Activated CD4-positive, alpha-beta memory T cell treated with anti-CD3 and anti-CD28 coated beads, Interleukin-2, amount 10 ng/mL, durations not matched to agents 7 days and 5 days (primary cell): ENCODE measurements at places on chromosomes 4 and X.

DNA sequence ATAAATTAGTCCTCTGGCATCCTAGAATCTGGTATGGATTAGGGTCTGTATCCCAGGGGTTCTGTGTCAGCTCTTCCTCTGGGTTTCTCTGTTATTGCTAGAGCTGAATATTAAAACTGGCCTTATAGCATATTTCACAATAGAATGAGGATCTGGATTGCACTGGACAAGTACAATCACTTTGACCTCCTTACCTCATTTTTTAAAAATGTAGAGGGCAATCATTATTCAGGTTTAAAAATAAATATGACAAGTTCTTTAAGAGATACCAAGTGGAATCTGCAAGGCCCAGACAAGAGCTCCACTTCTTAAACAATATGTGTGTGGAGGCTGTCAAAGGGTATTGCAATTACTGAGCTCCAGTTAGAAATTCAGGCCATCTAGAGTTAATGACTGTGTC, 1.4 kb downstream of the PALLD start:
- no peaks in the 10 kb centered on the region for H3K36me3 ChIP-seq
- H3K4me1 ChIP-seq: peaks cover 4% of the 10 kb centered on the region
- H3K27me3 ChIP-seq: peaks cover 22% of the 10 kb centered on the region
- H3K4me3 ChIP-seq: no peak overlapping the region
- no peak overlapping the region for H3K27ac ChIP-seq

GRCh38 chr4:54793856-54794422, 136.2 kb downstream of the KIT start:
- no peaks in the 10 kb centered on the region for H3K36me3 ChIP-seq
- H3K4me3 ChIP-seq: no peak overlapping the region
- H3K27me3 ChIP-seq: no peaks in the 10 kb centered on the region
- H3K4me1 ChIP-seq: peaks cover 2% of the 10 kb centered on the region
- no peak for DNase-seq
- H3K27ac ChIP-seq: no peak overlapping the region

DNA sequence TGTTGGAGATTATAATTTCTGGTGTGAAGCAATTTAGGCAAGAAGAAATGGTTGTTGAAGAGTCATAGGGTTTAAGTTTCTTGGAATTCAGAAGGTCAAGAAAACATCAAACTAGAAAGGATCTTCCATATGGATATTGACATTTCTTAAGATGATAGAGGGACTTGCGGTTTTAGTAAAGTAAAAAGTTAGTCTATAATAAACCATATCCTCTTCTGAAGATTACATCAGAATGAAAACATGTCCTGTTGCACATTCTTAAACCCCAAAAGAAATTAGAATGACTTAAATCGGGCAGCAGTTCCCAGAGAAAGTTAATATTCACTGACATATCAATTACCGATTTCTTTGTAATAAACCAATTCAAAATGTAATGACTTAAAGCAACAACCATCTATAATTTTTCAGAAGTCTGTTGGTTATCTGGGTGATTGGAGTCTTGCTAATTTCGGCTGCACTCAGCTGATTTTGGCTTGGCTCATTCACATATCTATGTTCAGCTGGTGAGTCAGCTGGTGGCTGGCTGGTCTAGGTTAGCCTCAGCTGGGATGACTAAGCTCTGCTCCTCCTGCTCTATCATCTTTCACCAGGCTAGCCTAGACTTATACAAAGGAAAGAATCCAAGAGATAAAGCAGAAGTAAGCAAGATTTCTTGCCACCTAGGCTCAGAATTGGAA, 24.4 kb upstream of the DYNLT3 start:
- peak; percentile 18 for DNase-seq
- no peak overlapping the region for H3K4me3 ChIP-seq
- H3K36me3 ChIP-seq: peaks cover 2% of the 10 kb centered on the region
- peaks cover 10% of the 10 kb centered on the region for H3K4me1 ChIP-seq
- H3K27ac ChIP-seq: no peak overlapping the region

GRCh38 chrX:122868631-122869030, 315.4 kb upstream of the GRIA3 start:
- H3K4me3 ChIP-seq: no peak overlapping the region
- no peaks in the 10 kb centered on the region for H3K36me3 ChIP-seq
- no peak overlapping the region for H3K27ac ChIP-seq
- H3K27me3 ChIP-seq: no peaks in the 10 kb centered on the region
- no peaks in the 10 kb centered on the region for H3K4me1 ChIP-seq

DNA sequence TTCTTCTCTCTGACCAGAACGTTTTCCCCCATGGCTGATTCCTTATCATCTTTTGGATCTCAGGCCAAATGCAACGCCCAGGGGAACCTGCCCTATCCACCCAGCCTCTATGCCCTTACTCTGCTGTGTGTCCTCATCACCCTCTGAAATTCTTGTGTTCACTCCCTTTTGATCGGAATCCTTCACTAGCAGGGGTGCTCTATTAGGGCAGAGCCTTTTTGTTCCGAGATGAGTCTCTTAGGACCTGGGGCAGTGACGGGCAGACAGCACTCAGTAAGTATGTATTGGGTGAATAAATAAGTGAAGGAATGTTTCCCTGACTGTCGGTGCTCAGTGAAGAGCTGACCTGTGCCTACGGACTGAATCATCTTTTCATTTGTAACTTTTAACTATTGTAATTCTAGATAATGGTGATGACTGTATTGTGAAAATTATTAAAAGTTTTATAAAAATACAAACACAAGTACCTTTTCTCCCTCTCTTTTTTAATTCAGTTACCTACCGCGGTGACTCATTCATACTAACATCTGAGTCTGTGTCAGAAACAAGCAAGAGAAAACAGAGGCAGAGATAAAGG, 4.8 kb upstream of the TENM3 start:
- H3K36me3 ChIP-seq: no peaks in the 10 kb centered on the region
- no peaks in the 10 kb centered on the region for H3K27me3 ChIP-seq
- no peak for DNase-seq
- no peaks in the 10 kb centered on the region for H3K4me1 ChIP-seq
- H3K27ac ChIP-seq: no peak overlapping the region
- no peak overlapping the region for H3K4me3 ChIP-seq

DNA sequence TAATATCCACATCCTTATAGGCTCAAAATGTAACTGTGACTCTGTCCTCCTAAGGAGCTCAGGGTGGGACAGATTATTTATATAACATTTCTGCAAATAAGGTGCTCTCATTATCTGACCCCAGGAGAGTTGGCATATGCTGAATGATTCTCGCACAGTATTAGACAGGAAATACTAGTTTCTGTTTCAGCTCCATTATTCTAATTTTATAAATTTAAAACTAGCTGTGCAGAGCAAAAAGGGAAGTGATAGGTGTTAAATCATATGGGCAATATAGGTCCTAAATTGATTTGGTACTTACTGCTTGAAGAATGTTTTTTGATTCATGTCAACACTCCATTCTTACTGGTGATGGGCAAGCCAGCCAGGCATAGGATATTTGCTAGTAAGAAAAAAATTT, 141.5 kb downstream of the GLRA2 start:
- no peak overlapping the region for H3K27ac ChIP-seq
- no peak for DNase-seq
- peaks cover 2% of the 10 kb centered on the region for H3K4me1 ChIP-seq
- no peak overlapping the region for H3K4me3 ChIP-seq
- no peaks in the 10 kb centered on the region for H3K36me3 ChIP-seq

DNA sequence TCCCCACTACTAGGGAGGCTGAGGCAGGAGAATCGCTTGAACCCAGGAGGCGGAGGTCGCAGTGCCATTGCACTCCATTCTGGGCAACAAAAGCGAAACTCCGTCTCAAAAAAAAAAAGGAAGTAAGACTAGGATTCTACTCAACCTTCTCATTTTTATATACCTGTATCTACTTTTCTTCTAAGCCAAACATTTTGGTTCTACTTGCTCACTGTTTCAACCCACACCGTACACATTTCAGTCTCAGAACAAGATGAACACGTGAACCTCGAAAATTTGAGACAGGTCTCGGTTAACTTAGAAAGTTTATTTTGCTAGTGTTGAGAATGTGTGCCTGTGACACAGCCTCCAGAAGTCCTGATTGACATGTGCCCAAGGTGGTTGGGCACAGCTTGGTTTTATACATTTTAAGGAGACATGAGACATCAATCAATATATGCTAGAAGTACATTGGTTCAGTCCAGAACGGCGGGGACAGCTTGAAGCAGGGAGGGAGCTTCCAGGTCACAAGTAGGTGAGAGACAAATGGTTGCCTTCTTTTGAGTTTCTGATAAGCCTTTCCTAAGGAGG, 3.7 kb downstream of the ADD1 start:
- no peak overlapping the region for H3K4me3 ChIP-seq
- peaks cover 68% of the 10 kb centered on the region for H3K4me1 ChIP-seq
- DNase-seq: no peak
- H3K27ac ChIP-seq: no peak overlapping the region
- no peaks in the 10 kb centered on the region for H3K27me3 ChIP-seq
- H3K36me3 ChIP-seq: peaks cover 15% of the 10 kb centered on the region

DNA sequence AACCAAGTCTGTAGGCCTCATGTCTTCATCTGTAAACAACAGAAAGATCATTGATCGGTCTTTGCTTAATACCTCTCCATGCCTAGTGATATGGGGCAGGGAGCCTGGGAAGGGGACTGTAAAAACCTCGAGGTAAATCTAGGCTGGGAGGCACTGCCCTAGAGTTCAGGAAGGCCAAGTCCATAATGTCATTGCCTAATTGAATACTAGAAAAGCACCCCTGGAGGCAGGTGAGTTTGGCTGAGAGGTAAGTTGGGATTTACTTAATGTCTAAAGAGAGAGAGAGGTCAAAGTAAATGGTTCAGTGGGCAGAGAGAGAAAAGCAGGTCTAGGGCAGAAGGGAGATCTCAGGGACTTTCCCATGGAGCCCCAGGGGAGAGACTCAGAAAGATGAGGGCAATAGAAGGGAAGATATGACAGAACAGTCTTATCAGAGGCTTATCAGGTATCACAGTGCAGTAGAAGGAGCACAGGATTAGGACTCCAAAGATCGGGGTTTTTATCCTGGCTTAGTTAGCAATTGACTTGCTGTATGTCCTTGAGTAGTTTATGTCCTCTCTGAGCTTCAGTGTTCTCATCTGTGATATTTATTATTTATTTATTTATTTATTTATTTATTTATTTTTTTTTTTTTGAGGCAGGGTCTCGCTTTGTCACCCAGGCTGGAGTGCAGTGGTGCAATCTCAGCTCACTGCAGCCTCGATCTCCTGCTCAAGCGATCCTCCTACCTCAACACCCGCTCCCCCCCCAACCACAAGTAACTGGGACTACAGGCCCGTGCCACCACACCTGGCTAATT, 85.2 kb downstream of the SLC16A2 start:
- H3K27me3 ChIP-seq: no peaks in the 10 kb centered on the region
- DNase-seq: no peak

GRCh38 chr4:3708103-3708510, 58.1 kb upstream of the ADRA2C start:
- no peak overlapping the region for H3K4me3 ChIP-seq
- H3K4me1 ChIP-seq: no peaks in the 10 kb centered on the region
- H3K27me3 ChIP-seq: no peaks in the 10 kb centered on the region
- H3K36me3 ChIP-seq: no peaks in the 10 kb centered on the region
- H3K27ac ChIP-seq: no peak overlapping the region

DNA sequence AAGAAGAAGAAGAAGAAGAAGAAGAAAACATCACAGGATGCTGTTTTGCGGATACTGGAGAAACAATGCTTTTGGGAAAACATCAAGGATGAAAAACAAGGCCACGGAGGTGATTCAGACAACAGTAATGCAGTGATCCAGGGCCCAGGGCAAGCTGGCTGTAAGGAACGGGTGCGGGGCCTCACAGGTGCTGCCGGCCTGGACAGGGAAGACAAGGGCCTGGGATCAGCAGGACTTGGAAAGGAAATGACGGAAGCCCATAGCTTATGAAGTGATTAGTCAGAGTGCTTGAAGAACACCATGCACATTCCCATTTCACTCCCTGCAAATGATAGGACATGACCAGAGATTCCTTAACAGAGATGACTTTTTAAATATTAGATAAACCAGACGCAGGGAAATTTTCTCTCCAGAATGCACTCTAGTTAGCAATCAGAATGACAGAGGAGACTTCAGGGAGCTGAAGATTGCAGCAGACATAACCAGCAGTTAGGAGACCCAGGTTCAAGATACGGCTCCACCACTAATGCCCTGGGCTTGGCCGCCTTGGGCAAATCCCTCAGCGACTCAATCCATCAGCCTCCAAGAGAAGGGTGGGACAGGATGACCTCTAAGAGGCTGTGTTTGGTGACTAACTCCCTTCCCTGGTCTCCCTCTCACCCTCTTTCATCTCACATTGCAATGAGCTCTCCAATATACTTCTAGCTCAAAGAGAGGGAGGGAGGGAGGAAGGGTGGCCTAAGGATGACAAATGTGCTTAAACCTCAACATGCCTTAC, 54.1 kb downstream of the APBB2 start:
- no peaks in the 10 kb centered on the region for H3K27me3 ChIP-seq
- no peak overlapping the region for H3K4me3 ChIP-seq
- H3K27ac ChIP-seq: no peak overlapping the region
- H3K36me3 ChIP-seq: no peaks in the 10 kb centered on the region
- DNase-seq: no peak
- H3K4me1 ChIP-seq: no peaks in the 10 kb centered on the region

DNA sequence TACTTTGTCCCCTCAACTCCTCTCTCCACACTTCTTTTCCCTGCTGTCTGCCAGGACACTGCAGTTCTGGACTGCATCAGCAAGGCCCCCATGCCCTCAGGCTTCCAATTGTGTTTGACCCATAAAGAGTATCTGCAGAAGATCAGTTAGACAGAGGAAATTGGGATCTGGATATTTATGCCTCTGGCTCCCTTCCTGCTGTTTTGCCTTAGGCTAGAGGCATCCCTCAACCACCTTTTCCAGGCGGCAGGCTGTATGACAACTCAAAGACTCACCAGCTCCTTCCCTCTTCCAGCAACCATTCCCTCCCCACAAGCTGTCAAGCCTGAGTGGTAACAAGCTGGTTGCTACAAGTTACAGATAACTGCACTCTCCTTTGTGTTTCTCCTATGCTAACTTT, 66.4 kb upstream of the NDP start:
- H3K27ac ChIP-seq: no peak overlapping the region
- H3K4me3 ChIP-seq: no peak overlapping the region
- no peaks in the 10 kb centered on the region for H3K4me1 ChIP-seq
- no peak for DNase-seq
- peaks cover 1% of the 10 kb centered on the region for H3K27me3 ChIP-seq

- H3K36me3 ChIP-seq: no peaks in the 10 kb centered on the region
- DNase-seq: no peak
- H3K27ac ChIP-seq: no peak overlapping the region
- no peak overlapping the region for H3K4me3 ChIP-seq
- H3K4me1 ChIP-seq: peaks cover 2% of the 10 kb centered on the region
- H3K27me3 ChIP-seq: no peaks in the 10 kb centered on the region
These were observed 74.0 kb downstream of the MAOB start for GRCh38 chrX:43808231-43808630.
